CD4-positive, alpha-beta T cell (primary cell): ENCODE measurements at places on chromosomes 11 and 22.

DNA sequence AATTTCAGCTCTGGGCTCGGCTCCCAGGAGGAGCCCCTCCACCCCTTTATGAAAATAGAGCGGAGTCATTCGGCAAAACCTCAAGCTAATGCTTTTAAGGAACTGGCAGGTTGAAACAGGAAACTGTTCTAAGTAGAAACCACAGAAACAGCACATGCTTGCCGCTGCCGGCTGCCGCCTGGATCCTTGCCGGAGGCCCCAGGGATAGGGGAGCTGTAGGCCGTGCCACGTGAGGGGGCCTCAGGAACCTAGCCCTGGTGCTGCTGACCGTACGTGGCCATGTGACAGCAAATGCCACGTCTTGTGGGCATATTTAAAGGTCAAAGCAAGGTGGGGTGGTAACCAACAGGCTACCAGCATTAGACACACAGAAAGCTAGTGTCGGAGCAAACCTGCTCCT is 77.9 kb upstream of the TIMP3 start:
- peak; percentile 56 for DNase-seq

DNA sequence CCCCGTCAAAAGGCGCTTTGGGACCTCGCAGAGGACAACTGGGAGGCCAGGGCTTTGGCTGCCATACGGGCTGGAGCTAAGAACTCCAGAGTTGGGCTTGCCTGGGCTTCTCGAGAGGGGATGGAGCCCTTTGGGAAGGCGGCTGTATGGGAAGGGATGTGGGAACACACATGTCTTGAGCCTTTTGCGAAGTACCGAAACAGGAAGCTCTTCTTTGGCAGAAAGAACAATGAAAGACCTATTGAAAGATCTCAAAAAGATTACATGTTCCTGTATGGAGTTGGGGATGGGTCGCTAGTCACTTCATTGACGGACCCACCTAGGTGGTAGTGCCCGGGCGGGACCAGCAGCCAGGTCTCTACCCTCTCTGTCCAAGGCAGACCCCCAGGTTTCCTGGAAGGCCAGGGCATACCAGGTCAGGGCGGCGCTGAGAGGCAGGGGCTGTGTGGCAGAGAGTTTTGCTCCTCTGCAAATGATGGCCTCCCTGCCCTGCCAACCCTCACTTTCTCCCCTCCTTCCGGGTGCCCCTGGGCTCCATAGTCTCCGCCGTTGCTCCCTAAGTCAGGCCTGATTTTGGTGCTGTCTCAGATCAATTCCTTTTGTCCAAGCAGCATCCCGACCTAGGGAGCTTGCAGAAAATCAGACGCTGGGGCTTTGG is 1.0 kb downstream of the ST14 start:
- DNase-seq, result no peak

DNA sequence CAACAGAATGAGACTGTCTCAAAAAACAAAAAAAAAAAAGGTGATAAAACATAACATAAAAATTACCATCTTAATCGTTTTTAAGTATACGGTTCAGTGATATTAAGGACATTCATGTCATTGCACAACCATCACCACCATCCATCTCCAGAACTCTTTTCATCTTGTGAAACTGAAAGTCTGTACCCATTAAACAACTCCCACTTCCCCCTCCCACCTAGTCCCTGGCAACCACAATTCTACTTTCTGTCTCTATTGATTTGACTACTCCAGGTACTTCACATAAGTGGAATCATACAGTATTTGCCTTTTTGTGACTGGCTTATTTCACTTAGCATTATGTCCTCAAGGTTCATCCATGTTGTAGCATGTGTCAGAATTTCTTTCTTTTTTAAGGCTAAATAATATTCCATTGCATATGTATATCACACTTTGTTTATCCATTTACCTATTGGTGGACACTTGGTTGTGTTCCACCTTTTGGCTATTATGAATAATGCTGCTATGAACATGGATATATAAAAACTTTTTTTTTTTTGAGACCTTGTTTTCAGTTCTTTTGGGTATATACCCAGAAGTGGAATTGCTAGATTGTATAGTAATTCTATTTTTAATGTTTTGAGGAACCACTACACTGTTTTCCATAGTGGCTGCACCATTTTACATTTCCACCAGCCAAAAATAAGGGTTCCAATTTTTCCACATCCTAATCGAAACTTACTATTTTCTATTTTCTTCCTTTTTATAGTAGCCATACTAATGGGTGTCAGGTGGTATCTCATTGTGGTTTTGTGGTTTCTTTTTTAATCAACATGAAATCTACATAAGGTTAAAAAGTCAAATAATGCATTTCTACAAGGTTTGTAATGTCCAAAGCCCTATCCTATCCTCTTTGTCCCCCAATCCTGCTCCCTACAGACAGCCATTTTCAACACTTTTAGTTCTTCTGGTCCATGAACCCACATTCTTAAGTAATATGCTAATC is 23.4 kb upstream of the PIK3C2A start:
- no peak for DNase-seq

GRCh38 chr22:36197065-36197440 is 4.6 kb downstream of the APOL4 start:
- DNase-seq, result no peak

GRCh38 chr22:29702931-29703501 is 16.8 kb upstream of the CABP7 start:
- DNase-seq, result no peak

DNA sequence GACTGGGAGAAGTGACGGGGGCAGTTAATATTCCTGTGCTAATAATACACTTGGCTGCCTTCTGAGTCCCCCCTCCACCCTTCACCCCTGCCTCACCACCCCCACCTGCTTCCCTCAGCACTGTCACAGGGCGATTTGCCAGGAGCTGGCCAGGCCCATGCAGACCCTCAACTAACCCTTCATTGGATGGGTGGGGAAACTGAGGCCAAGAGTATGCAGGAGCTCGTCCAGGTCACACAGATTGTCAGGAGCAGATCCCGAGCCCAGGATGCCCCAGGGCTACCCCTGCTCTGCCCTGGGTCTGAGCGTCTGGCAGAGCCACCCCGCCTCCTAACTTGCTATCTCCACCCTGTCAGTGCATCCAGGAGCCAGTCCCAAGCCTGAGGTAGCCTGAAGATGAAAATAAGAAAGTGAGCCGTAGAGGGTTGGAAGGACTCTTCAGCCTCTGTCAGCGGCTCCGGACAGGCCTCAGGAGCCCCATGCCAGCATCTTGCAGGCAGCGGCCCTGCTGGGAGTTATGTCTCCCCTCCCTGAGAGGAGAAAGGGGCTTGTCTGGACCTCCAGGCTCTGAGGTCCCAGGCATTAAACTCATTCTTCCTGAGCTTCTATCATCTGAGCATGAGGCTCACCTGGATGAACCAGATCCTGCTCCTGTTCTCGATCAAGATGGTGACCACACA is 6.2 kb downstream of the TPBGL start:
- DNase-seq, result no peak

DNA sequence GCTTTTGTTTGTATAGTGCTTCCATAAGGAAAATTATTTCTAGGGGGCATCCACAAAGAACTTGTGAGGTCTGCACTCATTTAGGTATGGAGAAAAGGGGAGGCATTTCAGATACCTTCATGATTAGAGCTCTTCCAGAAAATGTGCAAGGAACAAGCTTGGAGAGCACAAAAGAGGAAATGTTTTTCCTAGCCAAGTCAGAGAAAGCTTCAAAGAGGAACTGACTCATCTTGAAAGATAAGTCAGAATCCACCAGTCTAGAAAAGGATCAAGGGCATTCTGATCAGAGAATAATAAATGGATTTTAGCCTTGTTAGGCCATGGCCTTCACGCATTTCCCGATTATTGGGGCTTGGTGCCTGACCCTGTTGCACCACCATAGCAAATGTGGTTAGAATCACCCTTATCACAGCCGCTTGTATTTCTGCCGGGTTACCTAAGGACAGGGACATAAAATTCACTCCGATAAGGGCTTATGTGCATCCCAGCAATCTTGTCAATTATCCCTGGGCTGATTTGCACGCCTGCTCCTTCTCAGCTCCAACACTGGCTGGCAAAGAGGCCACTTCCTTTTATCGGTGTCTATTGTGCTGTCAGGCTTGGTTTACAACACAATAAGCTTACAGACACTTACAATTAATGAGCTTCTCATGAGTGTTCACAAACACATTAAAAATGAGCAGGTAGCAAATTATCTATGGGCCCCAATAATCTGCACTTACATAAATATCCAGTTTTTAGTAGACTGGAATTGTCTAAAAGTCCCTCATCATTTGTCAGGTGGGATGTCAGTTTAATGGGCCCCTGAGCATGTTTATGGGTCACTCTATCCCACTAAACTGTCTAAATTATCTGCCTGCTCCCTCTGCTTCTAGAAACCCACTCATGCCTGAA is 613.5 kb downstream of the SOX6 start:
- no peak for DNase-seq

GRCh38 chr22:40450616-40451015 is 80.2 kb downstream of the SGSM3 start:
- DNase-seq, result no peak

DNA sequence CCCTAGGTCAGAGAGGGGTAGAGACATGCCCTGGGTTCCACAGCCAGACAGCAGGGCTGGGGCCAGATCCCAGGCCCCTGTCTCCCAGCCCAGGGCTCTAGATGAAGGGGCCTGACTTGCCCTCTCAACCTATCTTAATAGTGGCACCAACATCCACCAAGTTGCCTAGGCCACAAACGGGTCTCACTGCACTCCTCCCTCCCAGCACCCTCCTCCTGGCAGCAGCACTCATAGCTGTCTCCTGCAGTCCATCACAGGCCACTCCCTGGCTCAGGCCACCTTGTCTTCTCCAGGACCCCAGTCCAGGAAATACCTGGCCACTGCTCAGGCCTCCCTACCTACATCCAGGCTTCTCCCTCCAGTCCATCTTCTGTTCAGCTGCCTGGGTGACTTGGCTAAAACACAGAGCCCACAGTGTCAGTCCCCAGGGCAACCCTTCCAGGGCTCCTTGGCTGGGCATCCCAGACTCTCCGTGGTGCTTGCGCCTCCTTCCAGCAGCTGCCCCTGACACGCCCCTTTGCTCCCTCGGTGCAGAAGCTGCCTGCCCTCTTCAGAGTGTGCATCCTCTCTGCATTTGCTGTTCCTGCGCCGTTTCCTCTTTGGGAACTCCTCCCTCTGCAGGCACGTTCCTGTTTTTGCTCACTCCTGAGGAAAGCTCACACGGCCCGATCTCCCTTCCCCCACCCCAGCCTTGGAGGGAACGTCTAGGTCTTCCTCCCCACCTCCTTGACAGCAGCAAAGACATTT is 40.5 kb downstream of the LRRC32 start:
- DNase-seq, result peak; percentile 61

DNA sequence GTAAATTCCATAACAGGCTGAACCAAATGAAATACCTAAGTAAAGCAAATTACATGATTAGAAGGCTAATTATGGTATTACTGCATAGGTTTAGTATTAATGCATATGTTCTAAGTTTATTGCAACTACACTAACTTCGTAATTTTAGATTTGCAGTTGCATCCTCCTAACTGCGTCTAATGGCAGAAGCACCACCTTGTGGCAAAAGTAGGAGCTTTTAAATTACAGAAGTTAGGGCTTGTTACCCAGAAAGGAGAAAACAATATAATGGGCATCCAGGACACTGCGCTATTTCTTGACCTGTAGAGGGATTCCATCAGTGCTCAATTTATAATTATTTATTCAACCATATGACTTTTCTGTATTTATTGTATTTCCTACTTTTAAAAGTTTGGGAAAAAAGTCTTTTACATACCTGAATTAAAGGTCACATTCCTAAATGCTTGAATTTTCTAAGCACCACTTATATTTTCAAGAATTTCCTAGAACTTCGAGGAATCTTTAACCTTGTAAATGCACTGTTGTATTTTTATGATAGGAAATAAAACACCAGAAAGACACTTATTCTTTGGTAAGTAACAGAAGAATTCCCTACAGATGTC is 16.3 kb upstream of the GPR83 start:
- DNase-seq, result no peak

DNA sequence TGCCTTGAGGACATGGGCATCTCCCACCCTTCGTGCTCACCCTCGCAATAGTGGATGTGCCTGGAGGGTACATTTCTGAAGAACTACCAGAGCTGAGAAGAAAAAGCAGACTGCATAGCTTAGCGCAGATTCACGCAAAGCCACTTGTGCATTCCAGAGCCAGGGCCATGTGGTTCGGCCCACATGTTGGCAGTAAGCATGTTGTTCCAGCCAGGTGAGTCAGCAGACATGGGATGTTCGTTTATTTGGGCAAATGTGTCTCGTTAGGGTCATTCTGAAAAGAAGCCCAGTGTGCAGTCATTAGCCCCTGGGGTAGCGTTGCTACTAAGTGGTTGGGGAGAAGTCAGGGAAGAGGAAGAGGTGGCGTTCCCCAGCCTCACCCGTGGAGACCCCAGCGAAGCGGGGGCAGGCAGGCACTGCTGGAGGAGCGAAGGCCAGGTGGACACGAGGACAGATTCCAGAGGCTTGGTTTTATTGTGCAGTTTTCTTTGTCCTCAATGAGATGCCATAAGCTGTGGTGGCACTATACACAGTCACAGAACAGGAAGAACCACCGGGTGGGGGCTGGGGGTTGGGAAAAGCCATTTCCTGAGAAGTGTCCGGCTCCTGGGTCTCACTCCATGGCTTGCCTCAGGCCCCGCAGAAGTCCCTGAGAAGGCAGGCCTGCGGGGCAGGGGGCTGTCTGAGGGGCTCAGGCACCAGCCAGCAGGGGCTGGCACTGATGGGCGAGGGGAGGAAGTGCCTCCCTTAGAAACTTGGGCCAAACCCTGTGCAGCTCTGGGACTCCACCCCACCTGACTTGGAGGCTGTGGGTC is 5.0 kb downstream of the THY1 start:
- DNase-seq, result no peak

GRCh38 chr11:119806064-119806915 is 77.3 kb upstream of the NECTIN1 start:
- DNase-seq, result no peak

GRCh38 chr11:38517991-38518390 is 1920.0 kb upstream of the RAG2 start:
- DNase-seq, result no peak

DNA sequence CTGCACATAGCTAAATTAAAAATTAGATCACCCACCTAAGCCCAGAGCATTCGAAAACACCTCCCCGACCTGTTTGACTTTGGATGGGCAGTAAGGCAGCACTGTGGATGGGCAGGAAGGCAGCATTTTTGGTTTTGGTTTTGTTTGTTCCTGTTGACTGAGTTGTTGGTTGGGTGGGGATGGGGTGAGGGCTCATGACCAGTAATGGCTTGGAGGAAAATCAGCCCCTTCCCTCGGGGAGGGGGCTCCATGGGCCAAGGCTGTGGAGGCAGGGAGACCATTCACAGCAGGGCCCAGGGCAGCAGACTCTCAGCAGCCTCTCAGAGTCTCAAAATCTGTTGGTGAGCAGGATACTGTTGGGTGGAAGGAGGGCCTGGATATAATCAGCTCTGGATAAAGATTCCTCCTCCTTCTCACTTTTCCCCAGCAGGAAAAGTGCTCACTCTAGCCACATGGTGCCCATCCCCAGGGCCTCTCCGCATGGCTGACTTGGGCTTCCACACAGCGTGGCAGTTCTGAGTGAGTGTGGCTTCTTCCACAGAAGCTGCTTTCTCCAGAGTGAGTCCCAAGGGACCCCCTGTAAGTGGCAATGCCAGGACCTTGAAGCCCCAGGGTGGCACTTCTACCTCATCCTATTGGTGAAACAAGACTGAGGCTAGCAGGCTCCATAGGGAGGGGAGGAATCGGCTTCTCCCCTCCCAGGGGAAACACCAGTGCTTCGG is 1491.2 kb downstream of the BRD1 start:
- DNase-seq, result no peak

- DNase-seq, result no peak
These were observed 19.1 kb downstream of the MUC6 start for GRCh38 chr11:1017269-1018005.

GRCh38 chr11:12240677-12241076 is 130.3 kb downstream of the MICAL2 start:
- DNase-seq, result no peak
